GM10248 (cell line): ENCODE measurements at places on chromosomes 6 and 20.

- DNase-seq = no peak
Observed at GRCh38 chr20:50446351-50447101, 63.7 kb upstream of the PTPN1 start.

DNA sequence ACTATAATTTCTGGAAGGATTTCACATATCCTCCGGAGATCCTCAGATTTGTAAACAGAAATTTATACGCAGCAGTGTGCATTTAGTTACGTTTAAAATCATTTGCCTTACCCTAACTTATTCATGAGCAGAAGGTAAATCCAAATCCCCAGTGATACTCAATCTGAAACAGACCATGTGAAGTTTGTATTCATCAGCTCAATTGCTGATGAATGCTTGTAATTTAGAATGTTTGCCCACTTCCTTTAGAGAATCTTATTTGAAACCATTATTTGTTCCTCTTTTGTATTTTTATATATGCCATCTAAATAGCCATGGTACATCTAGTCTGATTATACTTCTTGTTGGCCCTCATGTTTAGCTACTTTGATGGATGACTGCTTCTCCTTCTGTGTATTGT lies 15.4 kb downstream of the TAAR1 start:
- DNase-seq = no peak

- DNase-seq = no peak
Observed at GRCh38 chr6:161634916-161635315, 361.1 kb upstream of the AGPAT4 start.

- DNase-seq = no peak
Observed at GRCh38 chr6:138523347-138524210, 24.3 kb upstream of the NHSL1 start.

DNA sequence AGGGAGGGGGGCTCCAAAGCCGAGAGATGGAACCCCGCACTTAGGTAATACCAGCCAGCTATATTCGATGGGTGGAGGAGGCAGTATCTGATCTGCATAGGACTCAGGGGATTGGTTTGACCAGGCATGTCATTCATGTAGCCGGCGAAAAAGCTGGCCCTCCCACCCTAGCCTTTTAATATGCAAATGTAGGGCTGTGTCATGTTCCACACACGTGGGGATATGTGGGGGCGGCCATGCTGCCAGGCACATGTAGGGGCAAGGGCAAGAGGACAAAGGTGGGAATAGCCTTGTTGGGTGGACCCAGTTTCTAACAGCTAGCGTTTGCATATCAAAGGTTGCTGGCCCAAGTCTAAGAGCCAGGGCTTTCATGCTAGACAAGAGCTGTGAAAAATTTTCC lies 39.1 kb upstream of the DDR1 start:
- DNase-seq = no peak

- DNase-seq = no peak
Observed at GRCh38 chr6:149453597-149454345, 31.0 kb downstream of the ZC3H12D start.

GRCh38 chr6:136307351-136307750 lies 17.7 kb upstream of the BCLAF1 start:
- DNase-seq = no peak

GRCh38 chr6:129667621-129668020 lies 42.4 kb downstream of the ARHGAP18 start:
- DNase-seq = no peak

DNA sequence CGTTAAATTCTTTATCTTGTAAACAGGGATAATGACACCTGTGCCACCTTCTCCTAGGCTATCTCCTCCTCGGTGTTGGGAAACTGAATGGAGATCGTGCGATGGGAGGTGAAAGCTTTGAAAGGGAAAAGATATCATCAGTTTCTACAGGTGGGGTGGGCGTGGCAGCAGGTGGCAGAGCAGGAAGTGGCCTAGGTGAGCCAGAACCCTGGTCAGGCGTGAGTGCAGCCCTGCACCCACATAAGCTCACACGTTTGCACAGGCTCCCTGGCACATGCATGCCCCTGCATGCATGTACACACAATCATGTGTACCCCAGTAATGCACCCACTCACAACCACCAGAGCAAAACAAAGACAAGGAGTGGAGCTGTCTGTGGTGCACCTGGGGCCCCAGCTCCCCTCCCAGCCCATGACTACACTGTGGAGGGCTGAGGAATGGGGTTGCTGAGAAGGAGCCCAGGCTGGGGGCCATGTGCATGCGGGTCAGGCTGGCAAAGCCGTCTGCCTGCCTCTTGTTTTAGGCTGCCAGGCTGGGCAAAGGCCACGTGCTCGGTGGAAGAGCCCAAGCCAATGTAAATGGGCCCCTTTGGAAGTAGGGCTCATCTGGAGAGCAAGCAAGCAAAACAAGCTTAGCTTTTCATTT lies 61.5 kb downstream of the TFAP2C start:
- DNase-seq = no peak

GRCh38 chr6:106794129-106794528 lies 164.8 kb downstream of the QRSL1 start:
- DNase-seq = no peak

DNA sequence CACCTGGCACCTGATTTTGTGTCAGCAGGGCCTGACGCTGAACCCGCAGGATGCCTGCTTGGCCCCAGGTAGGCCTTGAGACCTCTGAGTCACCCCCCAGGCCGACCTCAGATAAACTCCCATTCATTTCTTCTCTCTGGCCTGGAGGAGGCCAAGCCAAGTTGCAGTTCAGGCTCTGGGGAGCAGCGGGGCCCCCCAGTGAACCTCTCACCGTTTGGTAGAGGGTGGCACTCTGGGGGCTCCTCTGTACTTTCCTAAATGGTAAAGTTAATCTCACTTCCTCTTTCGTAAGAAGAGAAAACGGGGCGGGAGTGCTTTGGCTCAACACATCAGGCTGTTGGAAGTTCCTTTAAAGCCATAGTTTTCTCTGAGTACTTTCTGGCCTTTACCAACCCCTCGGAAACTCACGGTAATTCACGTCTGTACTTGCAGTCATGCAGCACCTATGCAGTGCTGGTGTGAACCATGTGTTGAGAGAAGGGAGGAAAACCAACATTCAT lies 2.8 kb downstream of the SIRPA start:
- peak; percentile 62 for DNase-seq

DNA sequence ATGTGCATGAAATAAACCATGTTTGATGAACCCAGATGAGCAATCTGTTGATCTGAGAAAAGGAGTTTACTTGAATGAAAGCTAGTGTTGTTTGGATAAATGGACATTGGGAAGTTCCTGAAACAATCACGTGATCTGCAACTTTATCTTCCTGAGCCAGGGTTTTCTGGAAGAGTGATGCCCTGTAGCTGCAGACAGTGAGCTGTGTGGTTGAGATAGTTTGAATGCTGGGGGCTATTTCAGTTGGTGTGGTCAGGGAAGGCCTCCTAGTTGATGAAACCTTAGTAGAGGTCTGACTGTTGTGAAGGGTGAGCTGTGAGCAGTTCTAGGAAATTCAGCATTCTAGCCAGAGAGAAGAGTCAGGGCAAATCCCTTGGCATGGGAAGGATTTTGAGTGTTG lies 643.7 kb downstream of the UTRN start:
- DNase-seq = no peak

DNA sequence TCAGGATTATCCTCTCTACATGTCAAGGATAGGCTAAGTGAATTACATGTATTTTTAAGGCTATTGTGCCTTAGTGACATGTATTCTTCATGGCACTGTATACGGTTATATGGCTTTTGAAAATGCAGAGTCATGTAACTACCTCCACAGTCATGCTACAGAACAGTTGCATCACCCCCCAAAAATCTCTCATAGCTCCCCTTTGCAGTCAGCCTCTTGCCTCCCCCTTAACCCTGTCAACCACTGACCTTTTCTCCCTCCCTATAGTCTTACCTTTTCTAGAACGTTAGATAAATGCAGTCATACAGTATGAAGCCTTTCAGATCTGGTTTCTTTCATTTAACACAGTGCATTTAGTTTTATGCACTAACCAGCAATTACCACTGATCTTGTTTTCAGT lies 10.3 kb upstream of the RNF24 start:
- no peak for DNase-seq

DNA sequence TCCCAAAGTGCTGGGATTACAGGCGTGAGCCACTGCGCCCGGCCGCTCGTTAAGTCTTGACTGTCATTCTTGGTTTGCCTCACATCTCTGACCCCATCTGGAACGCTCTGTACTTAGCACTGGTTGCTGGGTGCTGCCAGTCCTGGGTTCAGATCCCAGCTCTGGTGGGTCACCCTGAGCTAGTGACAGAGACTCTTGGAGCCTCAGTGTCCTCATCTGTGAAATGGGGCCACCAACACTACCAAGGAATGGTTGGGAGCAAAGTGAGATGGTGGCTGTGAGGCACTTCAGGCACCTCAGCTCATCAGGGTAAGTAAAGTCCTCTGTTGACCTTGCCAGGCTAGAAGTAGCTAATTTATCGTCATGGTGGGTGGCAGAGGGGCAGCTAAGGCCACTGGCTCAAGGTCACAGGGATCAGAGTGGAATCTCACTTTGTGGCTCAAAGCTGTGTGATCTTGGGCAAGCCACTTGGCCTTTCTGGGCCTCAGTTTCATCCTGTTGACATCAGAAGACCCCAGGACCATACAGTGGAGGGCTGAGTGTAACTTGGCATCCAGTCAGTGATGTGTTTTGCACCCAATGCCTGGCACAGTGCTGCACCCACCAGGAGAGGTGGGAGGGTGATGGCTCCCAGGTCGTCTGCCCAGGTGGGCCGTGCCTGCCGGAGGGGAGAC lies 46.7 kb downstream of the UBE2V1 start:
- DNase-seq = no peak

GRCh38 chr6:28251661-28252008 lies 434 bp downstream of the ZKSCAN4 start:
- peak; percentile 36 for DNase-seq

- DNase-seq = no peak
Observed at GRCh38 chr6:12288211-12288618, 1.9 kb upstream of the EDN1 start.

DNA sequence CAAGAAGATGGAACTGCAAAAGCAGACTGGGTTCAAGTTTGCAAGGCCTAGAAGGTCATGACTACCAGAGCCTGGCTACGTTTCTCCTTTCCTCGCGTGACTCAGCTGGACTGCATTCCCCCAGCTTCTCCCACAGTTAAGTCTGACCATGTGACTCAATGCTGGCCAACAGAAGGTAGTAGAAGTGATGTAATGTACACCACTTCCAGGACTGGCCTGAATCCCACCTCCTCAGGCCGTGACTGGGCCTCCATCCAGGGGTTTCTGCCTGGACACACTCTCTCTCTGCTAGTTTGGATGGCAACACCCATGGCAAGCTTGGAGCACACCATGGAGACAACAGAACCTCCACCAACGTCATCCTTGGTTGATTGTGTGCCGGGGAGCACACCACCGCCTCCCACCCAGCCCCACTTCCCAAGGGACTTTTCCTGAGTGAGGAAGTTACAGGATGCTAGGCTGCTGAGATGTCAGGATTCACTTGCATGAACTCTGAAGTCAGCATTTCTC lies 112.0 kb upstream of the CDYL start:
- DNase-seq = no peak

GRCh38 chr6:128487746-128488145 lies 32.7 kb downstream of the PTPRK start:
- no peak for DNase-seq

GRCh38 chr6:125270380-125270779 lies 31.4 kb downstream of the HDDC2 start:
- DNase-seq = no peak

GRCh38 chr6:39812853-39813533 lies 20.8 kb downstream of the DAAM2 start:
- DNase-seq = no peak

DNA sequence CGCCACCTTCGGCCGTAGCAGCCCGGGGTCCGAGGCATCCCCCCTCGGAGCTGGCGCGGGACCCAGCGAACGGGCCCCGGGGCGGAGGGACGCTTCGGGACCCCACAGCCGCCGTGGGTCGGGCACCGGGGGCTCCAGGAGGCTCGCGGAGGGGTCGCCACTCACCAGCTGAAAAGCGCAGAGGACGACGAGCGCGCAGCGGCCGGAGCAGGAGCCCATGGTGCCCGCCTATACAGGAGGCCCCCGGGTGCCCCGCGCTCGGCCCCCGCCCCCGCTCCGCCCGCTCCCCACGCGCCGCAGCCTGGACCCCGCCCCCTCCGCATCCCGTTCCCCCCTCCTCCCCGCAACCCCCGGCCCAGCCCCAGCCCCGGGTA lies at the start of gene NKAIN4:
NKAIN4 (minus strand) TSS at position 232 of the 374 bp plus-strand sequence; CDS start at position 219, 13 bp downstream.
- no peak for DNase-seq

GRCh38 chr20:24537210-24537609 lies 67.8 kb downstream of the SYNDIG1 start:
- DNase-seq = no peak

GRCh38 chr6:31776485-31776988 lies 591 bp downstream of the VWA7 start:
- no peak for DNase-seq

DNA sequence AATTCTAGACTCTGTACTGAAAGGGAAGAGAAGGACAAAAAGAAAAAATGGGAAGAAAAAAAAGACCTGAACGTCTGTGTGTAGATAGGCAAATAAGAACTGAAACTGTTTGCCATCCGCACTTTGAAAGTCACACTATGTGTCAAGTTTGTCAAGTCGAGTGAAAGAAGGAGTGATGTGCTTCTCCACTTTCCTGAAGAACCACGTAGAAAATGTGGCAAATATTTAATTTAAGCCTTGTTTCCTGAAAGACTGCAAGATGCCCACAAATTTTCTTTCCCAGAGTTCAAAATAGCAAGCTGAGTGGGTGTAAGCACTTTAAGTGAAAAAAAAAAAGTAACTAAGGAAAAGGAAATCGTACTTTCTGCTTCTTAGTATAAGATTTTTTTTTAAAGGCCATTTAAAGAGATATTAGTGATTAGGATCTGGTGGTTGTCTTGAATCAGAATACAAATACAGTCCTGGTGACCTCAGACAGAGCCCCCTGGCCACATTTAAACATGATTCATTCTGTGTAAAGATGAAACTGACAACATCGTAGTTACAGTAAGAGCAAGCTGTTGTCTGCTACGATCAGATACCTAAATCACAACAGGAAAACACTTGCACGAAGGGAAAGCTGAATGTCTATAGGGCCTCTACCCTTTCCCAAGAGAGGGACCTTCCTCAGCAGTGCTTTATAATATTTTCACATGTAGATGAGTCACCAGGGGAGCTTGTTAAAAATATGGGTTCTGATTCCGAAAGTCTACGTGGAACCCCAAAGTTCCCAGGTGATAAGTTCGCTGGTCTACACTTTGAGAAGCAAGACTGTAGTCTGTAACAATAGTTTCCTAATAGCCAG lies 102.3 kb downstream of the HIVEP2 start:
- DNase-seq = peak; percentile 24

DNA sequence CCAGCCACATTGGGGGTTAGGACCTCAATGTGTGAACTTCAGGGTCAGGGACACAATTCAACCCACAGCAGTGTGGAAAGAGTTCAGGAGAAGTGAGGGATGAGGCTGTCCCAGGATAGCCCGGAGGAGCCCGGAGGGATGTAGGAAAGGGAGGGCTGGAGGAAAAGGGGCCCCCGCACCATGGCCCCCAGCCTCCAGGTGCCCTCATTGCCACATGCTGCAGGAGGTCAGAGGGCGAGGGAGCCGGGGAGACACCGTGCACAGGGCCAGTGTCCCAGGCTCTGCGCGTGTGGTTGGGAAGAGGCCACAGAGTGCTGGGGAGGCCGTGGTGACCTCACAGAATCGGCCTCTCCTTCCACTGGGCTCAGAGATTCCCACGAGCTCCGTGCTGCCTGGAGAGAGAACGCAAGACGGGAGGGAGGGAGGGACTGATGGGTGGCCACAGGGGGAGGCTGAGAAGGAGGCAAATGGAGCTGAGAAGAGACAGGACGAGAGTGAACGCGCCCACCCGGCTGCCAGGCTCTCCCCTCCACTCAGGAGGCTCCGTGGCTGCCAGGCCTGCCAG lies 215.1 kb downstream of the DLL1 start:
- DNase-seq = no peak
